CD4-positive, alpha-beta T cell (primary cell): ENCODE measurements at places on chromosomes 6 and 20.

DNA sequence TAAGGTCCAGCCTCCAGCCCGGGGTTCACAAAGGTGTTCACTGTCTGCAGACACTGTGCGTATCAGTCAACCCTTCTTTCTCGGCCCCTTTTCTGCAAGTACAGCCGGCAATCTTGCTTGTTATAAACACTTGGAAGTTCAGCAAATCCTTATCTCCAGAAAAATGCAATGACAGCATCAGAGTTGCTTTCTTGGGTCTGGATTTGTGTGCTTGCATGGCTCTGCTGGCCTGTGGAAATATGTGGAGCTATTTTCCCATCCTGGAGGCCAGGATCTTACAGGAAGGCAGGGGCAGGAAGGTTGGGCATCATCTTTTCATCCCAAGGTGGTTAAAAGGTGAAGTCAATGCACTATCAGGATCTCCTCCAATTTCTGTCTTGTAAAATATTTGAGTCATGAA, 100.3 kb downstream of the SMOC2 start:
- no peak for DNase-seq

DNA sequence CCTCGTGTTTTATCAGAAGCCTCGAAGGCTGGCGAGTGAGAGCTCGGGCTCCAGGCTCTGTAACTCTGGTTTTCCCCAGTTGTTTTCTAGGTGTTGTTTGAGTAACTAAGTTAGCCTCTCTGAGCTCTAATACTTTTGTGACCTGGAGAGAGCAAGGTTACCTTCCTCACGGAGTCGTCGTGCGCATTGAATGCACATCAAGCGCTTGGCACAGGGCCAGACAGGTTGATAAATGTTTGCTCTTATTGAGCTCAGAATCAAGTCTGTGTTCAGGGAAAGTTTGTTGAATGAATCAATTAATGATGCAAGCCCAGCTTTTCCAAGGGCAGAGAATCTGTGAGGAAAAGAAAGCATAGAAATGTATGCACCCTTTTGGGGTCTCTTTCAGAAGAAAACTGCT, 33.5 kb downstream of the EDN3 start:
- no peak for DNase-seq

- no peak for DNase-seq
Measured at GRCh38 chr20:7237251-7237650, 469.8 kb downstream of the BMP2 start.

GRCh38 chr20:3193806-3194616, 10.5 kb downstream of the DDRGK1 start:
- DNase-seq, result no peak

GRCh38 chr20:61931476-61932198, 134.0 kb downstream of the TAF4 start:
- DNase-seq, result no peak

DNA sequence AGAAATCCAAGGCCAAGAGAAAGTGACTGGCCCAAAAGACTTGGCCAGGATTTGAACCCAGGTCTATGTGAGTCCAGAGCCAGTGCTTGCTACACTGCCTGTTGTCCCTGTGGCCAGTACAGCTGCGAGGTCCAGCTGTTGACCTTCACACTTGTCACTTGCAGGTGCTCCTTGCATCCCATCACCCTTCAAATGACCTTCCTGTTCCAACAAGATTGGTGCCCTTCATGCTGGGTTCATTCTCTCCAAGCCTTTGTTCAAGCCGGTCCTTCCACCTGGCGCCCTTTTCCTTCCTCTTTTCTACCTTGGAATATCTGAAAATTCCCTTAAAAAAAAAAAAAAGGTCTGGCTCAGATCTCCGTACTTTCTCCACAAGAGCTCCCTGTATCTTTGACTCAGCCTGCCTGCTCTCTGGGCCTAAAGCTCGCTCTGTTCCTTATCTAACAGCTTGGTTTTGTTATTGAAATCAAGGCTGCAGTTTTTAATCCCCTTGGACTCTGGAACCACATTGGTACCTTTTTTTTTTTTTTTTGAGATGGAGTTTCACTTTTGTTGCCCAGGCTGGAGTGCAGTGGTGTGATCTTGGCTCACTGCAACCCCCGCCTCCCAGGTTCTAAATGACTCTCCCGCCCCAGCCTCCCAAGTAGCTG, 22.2 kb upstream of the MRPS18A start:
- DNase-seq, result no peak

- no peak for DNase-seq
Measured at GRCh38 chr6:63058601-63059000, 152.7 kb upstream of the FKBP1C start.

- DNase-seq, result no peak
Measured at GRCh38 chr6:4910037-4910760, 93.6 kb downstream of the RPP40 start.

DNA sequence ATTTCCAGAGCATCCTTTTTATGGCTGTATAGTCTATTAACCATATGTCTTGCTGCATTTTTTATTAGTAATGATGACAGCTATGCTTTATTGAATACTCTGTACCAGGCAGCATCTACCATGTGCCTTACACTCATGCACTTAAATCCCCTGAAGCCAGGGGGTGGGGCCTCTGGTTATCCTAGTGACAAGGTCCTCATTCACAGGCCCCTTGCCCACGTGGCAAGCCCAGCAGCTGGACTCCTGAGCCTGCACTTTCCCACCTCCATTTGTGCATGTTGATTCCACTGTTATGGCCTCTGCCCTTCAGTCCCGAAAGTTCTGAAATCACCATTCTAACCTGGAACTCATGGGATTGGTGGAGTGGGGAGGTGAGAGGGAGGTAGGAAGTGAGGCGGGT, 22.3 kb downstream of the ACTR5 start:
- DNase-seq, result no peak

GRCh38 chr6:151029970-151030369, 164.5 kb downstream of the MTHFD1L start:
- DNase-seq, result no peak

GRCh38 chr6:136171231-136171630, 78.9 kb downstream of the MTFR2 start:
- DNase-seq, result no peak

DNA sequence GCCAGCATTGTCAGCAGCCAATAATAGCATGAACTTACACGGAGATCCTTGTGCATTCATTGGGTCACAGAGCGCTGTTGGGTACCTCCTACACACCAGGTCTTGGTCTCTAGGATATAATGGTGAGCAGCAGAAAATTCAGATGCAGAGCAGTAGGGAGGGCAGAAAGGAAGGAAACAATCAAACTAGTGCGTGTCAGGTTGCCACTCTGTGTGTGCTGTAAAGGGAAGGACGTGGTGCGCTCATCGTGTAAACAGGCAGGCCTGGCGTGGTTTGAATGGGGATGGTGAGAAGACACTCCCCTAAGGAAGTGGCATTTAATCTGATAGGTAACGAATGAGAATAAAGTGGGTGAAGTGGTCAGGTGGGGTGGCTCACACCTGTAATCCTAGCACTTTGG, 336.4 kb downstream of the CDH26 start:
- no peak for DNase-seq

GRCh38 chr6:72955666-72956065, 269.6 kb downstream of the KHDC1L start:
- DNase-seq, result no peak

- DNase-seq, result no peak
Measured at GRCh38 chr20:16316513-16316912, 256.7 kb downstream of the KIF16B start.

DNA sequence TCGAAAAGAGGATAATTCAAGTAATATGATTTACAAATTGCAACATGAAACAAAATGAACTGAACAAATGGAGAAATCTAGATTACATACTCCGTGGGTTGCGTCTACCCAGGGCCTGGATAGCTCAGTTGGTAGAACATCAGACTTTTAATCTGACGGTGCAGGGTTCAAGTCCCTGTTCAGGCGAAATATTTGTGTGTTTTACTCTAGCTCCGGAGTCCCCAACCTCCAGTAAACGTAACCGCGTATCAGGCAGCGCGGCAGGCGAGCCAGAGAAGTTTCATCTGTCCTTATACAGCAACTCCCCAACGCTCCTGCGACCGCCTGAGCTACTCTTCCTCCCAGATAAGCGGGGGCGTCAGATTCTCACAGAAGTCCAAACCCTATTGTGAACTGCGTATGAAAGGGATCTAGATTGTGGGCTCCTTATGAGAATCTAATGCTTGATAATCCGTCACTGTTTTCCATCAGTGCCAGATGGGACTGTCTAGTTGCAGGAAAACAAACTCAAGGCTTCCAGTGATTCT, 176.1 kb downstream of the TRIM27 start:
- DNase-seq, result no peak

DNA sequence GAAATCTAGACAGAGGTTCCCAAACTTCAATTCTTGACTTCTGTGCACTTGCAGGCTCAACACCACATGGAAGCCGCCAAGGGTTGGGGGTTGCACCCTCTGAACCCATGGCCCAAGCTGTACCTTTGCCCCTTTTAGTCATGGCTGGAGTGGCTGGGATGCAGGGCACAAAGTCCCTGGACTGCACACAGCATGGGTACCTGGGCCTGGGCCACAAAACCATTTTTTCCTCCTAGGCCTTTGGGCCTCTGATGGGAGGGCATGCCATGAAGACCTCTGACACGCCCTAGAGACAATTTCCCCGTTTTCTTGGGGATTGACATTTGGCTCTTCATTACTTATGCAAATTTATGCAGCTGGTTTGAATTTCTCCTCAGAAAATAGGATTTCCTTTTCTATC, 342.0 kb downstream of the TPBG start:
- no peak for DNase-seq

GRCh38 chr20:49318091-49318429, 40.2 kb upstream of the ZNFX1 start:
- DNase-seq, result no peak
